ENCODE measurements at places on chromosomes 6 and 20.

DNA sequence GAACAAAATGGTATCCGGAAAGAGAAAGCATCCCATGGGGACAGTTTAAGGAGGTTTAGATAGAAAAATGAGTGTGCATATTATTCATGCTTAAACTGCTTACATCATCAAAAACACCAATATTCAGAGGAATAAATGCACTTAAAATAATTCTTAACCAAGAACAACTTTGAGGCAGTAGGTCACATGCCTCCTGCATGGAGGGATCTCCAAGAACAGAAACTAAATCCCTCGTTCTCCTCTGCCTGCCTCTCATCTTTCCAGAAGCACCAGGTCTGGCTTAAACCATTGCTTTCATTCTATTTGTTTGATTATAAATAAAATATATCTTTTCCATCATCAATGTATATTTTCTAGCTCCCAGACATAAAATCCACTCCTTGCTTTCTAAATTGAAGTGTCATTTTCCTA lies 103.5 kb upstream of the QKI start:
- DNase-seq, result no peak

- DNase-seq, result no peak
These were observed 4.2 kb upstream of the TFAP2A start for GRCh38 chr6:10418862-10419748.

DNA sequence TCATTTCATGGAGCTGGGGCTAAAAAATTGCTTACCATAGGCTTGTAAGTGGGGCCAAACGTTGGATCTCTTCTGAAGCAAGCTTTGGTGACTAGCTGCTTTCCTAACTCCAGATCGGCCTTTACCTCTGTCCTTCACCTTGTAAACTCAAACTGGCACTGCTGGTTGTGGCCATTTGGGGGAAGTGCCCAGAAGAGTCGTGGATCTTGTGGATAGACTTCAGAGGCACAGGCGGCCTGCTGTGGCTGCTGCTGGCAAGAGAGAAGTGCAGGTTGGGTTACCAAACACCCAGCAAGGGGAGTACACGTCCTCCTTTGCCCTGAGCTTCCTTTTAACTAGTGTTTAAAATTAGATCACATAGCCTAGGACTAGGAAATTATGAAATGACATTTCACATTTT lies 36.8 kb upstream of the KLHL31 start:
- DNase-seq, result no peak

GRCh38 chr6:42688281-42688680 lies 34.1 kb downstream of the PRPH2 start:
- DNase-seq, result no peak

DNA sequence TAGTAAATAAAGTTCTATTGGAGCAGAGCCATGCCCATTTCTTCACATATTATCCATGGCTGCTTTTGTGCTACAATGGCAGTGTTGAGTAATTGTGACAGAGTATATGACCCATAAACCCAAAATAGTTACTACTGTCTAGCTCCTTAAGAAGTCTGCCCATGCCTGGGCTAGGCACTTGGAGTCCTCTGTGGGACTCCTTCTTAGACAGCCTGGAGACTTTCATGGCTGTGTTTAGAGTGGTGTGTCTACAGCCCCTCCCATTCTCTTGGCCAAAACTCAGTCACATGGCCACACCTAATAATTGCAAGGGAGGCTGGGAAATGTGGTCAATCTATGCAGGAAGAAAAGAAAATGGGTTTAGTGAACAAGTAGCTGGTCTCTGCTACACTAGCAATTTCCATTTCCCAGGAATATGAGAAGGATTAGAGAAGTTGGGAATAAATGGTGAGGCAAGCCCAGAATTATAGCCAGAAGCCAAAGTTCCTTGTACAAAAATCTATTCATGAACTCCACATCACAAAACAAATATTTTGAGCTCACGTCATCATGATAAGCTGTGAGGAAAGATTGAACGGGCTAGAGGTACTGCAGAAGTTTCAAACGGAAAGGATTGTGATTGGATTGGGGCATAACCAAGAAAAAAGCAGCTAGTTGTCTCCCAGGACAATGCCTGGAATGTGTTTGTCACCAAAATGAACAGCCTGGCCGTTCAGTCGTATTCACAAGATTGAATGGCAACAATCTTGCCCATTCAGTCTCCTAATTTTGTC lies 251.8 kb upstream of the PLN start:
- no peak for DNase-seq

DNA sequence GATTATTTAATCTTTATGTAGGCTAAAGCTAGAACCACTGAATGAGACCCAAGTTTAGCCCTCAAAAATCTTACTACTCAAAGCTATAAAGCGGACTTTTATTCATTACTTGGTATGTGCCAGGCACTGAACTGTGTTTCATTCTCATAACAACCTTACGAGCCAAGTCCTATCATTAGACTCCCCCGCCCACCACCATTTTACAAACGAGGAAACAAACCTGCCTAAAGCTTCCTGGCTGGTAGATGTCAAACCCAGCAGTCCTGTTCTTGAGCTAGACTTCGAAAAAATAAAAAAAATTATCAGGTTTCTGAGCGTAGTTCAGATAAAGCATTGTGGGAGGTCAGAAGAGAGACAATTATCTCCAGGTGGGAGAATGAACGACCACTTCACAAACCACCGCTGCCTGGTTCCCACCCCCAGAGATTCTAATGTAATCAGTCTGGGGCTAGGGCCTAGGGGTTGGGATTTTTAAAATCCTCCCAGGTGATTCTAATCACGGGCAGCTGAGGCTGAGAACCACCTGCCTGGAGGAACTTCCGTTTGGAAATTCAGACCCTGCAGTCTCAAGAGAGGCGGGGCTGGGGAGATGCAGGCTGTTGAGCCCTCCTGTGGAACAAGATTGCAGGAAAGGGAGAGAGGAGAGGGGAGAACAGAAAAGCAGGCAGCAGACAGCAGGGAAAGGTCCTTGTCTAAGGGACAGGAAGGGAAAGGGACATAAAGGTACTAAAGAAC lies 8.6 kb downstream of the ADTRP start:
- DNase-seq, result no peak

- DNase-seq, result no peak
These were observed 19.6 kb upstream of the FAM83C start for GRCh38 chr20:35311822-35312221.

- DNase-seq, result no peak
These were observed 88.0 kb downstream of the MRPL14 start for GRCh38 chr6:44039191-44039719.

Measured in fibroblast of gingiva (primary cell).